ENCODE measurements at places on chromosomes 6 and 20.

GRCh38 chr6:41604006-41604405 lies 34.3 kb upstream of the MDFI start:
- no peak for DNase-seq

DNA sequence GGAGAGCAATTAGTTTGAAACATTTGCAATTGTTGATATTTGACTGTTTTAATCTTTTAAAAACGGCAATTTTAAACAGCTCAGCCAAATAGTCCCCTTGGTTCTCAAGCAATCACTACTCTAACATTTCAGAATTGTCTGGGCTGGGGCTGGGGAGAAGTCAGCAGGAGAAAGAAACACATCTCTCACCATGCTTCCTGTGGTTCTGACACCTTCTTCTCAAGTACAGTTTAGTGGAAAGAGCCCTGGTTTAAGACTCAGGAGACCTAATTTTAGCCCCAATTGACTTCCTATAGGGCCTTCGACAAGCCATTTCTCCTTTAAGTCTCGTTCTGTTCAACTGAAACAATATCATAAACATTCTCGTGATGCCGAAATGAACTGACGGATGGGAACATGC lies 168.4 kb upstream of the CDYL start:
- DNase-seq, result no peak

DNA sequence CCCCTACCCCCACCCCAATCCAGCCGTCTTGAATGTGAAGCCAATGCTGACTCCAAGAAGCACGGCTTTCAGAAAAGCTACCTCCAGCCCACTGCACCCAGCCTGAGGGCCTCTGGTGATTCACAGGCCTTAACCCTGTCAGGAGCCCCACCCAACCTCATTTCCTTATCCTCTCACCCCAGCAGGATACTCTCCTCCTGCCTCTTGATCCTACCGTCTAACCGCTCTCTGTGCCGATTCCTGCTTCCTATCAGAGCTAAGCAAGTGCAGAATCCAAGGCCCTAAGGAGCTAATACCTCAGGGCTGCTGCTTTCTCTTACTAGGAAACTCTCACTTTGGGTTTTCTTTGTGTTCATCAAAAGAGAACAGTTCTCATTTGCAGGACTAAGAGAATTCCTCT lies 47.2 kb downstream of the TRERF1 start:
- no peak for DNase-seq

- no peak for DNase-seq
Observed at GRCh38 chr6:127539272-127539671, 20.1 kb upstream of the MTCL3 start.

GRCh38 chr6:96792561-96793190 lies 44.6 kb downstream of the GPR63 start:
- no peak for DNase-seq

DNA sequence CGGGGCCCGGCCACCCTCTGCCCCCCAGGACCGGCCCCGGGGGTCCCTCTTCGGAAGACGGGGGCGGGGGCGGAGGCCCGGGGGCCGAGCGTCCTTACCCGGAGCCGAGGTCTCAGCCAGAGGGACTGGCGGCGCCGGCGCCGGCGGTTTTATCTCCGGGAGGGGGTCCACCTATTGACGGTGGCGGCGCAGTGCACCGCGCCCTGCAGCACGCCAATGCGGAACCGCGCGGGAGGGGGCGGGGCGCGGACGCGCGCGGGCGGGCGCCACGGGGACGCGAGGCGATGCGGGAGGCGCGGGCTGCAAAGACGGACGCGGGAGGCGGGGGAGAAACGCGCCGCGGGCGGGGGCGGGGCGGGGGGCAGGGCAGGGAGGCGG lies at the start of gene EEF1A2:
EEF1A2 (minus strand) TSS at position 124 of the 378 bp plus-strand sequence. CDS start 1,320 bp downstream, outside the sequence.
- DNase-seq, result peak; percentile 25

Data from stimulated activated CD8-positive, alpha-beta memory T cell treated with anti-CD3 and anti-CD28 coated beads, Interleukin-12 subunit alpha, Interleukin-12 subunit beta, amount 100 ng/mL, for 4 hours (primary cell).